ENCODE measurements at places on chromosomes 4 and X. TPM values are rescaled to one million over a fixed set of nuclear protein-coding genes. Genes with fewer than 3 reads are reported as not detected.

DNA sequence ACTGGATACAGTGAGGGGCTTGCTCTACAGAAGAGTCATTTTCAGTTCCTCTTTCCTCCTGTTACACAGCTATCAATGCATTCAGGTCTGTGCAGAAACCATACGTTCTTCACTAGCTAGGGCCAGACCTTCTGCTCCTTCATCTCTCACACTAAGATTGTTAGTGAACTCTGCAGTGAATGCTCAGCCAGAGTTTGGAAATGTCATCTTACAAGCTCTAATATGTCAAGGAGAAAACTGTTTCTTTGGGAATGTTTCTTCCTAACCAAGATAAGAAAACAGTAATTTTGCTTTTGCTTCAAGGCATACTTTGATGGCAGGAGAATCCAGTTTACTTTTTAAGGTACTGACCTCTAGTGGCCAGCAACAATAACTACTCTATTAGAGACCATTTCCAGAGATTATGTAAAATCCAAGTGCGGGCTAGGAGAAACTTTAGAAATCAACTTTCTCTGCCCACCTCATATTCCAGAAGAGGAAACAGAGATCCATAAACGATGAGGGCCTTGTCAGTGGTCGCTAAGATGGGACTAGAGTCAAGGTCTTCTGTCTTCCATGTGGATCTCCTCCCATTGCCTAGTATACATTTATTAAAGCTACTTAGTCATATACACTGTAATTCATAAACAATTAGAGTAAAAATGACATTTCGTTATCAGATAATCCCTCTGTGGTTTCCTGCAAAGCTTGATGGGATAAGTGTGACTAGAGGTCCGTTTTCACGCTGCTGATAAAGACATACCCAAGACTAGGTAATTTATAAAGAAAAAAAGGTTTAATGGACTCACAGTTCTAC, 12.1 kb upstream of the CC2D2A start:
- no peak for DNase-seq

DNA sequence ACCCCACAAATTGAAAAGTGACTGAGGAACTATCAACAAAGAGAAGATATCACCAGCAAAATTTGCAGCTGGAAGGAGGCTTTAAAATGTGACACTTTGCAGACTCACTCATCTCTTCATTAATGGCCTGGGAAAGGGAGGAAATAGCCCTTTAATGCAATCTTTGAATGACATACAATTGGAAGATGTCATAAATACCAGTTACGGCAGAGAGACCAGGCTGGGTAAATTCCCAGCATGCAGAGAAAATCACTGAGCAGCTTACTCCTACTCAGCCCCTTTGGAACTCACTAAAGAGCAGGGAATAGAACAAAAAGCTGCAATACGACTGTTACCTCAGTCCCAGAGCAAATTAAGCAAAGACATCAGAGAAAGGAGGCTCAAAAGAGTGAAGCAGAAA, 238.9 kb downstream of the HS3ST1 start:
- DNase-seq = no peak

DNA sequence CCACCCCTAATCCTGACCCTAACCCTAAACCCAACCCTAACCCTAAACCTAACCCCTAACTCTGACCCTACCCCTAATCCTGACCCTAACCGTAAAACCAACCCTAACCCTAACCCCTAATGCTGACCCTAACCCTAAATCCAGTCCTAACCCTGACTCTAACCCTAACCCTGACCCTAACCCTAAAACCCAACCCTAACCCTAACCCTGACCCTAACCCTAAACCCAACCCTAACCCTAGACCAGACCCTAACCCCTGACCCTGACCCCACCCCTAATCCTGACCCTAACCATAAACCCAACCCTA, 708 bp upstream of the PCGF3 start:
- DNase-seq = no peak

DNA sequence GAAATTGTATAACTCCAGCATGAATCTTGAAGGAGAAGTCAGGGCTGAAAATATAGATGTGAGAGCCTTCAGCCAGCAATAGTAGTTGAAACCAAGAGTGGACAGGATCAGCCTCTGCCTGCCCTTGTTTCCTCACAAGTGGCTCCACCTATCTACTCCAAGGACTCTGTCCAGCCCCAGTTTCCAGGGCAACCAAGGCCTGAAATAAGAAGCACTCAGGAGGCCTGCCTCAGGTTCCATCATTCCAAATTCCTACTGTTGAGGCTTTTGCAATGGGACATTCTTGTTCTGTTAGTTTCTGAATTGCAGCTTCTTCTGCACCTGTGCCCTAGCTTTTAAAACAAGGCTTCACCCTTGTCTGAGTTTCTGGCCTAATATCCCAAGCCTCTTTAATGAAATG, 41.6 kb downstream of the TRPC5OS start:
- DNase-seq = no peak

GRCh38 chr4:183841001-183841400, 64.1 kb upstream of the STOX2 start:
- DNase-seq = no peak

GRCh38 chr4:22077571-22077970, 129.0 kb upstream of the KCNIP4 start:
- DNase-seq = no peak

- DNase-seq = no peak
These were observed 76.5 kb upstream of the BOD1L1 start for GRCh38 chr4:13704035-13704434.

GRCh38 chr4:40520533-40520932, 109.1 kb downstream of the RBM47 start:
- DNase-seq = no peak

DNA sequence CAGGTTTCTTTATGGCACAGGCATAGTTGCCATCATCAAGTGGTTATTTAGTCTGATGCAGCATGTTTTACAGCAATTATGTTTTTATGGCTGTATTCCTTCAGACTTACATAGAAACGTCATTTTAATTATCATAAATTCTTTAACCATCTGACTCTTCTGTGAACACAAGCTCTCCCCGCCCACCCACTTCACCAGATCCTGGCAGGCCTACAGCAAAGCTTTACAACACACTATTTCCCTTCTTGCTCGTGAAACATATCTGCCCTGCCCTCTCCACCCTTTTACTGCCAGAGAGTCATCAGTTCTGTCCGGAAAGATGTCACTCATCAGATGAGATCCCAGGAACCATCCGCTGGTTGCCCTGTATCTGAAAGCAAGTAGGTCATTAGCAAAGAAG, 120.5 kb downstream of the HS6ST2 start:
- no peak for DNase-seq

DNA sequence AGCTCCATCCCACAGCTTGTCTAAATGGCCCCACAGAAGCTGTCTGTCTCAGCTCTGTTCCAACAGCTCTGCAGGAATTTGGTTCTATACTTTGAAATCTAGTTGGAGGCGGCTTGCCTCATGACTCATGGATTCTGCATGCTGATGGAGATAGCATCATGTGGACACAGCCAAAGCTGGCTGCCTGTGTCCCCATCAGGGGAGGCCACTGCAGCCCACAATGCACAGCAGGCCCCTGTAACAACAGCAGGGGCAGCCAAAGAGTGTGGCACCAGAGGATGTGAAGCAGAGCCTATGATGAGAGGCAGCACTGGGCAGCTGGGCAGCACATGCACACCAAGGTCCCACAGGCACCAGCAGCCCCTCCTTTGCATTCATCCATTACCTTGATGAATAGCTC, 67.2 kb downstream of the DCAF12L1 start:
- no peak for DNase-seq

- DNase-seq = no peak
These were observed 70.6 kb downstream of the TAPT1 start for GRCh38 chr4:16155528-16156169.

DNA sequence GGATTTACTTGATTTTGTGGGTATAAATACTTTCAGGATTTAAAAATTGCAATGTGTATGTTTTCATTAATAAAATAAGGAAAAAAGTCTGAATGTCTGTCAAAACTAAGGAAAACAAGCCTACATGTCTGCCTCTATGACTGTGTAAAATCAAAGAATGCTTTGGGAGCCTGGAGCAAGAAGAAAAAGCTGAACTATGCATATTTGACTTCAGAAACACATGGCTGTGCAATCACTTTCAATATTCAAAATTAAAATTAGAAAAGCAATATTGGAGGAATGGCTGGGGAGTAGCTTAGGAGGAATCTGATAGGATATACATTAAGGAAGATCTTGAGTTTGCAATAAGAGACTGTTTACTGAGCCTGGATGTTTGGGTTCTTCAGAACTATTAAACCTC, 147.1 kb downstream of the ADAM29 start:
- DNase-seq = no peak

- peak; percentile 69 for DNase-seq
These were observed 29.8 kb downstream of the ACOX3 start for GRCh38 chr4:8410641-8411271.

GRCh38 chr4:155962767-155963166, 9.1 kb upstream of the CTSO start:
- DNase-seq = no peak

DNA sequence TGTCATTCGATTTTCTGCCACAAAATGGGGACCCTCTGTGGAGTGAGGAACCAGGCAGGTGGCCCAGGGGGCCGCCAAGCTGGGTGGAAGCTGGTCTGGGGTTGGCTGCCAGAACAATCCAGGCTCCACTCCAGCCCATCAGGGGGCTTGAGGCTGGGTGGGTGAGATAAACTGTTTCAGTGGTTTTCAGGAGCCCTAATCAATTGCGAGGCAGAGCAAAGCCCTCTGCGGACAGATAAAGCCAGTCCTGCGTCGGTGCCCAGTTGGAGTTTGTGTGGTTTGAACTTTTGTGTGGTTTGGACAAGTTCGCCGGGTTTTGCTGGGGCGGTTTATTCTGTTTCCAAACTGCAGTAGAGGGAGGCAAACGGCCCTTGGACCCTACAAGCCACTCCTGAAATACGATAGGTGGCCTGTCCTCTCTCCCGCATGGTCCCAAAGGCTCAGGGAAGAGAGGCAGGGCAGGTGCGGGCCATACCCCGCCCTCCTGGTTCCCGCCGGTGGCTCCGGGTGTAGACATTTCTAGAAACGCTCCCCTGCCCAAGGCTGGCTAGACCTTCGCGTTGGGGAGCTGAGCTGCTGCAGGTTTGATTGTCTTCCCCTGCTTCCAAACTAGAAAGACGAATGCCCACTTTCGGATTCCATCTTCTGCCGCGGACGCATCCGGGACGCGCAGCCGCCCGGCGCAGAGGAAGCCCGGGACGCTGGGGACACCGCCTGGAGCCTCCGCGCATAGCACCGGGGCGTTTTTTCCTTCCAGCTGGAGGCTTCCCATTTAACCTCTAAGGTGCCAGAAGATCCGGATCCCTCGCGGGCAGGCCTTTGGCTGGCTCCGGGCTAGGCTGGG, 169.0 kb upstream of the BCOR start:
- DNase-seq = peak; percentile 75

- DNase-seq = no peak
These were observed 123.5 kb upstream of the FAT4 start for GRCh38 chr4:125191232-125191631.

DNA sequence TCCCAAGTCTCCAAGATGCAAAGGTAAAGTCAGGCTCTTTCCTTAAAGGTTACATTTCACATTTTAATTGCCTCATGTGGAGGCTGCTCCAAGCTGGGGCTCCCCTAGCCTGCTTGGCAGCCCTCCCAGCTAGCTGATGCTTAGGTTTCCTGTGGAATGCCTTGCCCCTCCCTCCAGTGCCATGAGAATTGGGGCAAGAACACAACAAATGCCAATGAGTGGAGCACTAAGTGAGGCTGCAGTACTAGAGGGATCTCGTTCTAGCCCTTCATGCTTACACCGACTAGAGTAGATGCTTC, 597.7 kb downstream of the MID1IP1 start:
- DNase-seq = no peak

GRCh38 chr4:8544741-8545438, 35.3 kb upstream of the GPR78 start:
- no peak for DNase-seq

DNA sequence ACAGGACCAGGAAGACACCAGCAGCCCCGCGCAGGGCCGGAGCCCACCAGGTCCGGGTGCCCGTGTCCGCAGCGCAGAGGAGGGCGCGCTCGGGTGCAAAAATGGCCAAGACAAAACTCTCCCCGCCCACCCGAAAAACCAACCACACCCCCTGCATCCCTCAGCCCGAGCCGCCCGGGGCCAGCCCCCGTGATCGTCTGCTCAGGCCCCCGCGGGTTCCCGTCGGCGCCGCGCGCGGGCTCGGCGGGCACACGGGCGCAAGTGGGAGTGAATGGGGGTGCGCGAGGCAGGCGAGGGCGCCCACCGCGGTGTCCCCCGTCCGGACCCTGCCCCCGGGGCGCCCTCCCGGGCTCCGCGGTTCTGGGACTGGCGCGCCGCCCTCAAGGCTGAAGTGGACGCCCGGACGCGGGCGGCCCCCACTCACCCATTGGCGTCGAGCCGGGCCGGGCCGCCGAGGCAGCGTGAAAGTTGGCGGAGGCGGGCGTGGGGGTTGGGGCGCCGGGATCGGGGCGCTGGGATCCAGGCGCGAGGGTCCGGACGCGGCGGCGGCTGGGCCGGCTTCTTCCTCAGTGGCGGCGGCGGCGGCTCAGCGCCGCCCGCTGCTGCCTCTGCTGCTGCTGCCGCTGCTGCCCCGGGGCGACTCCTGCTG, 393 bp downstream of the SH3KBP1 start:
- no peak for DNase-seq

DNA sequence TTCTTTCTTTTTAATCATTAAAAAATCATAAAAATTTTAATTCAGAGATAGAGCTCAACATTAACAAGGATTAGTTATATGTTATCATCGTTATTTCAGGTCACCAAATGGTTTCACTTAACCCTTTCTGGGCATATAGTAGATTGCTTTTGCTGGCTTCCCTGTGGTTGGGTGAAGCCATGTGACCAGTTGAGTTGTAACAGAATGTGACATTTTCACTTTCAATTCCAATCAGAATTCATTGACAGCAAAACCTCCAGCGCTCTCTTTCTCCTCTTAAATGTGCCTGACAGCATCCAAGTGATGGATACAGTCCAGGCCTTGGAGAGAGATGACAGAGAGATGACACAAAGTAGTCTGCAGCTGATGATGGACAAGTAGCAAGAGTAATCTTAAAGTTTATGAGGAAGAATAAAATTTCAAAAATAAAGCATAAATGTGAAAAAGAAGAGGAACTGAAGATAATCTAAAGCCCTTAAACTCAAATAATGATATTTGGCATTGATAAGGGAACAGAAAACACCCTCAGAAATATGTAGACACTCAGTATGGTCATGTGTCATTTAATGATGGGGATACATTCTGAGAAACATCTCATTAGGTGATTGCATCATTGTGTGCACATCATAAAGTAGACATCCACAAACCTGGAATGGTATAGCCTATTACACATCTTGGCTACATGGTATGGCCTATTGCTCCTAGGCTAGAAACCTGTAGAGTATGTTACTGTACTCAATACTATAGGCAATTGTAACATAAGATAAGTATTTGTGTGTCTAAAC, 92.3 kb upstream of the QRFPR start:
- no peak for DNase-seq

GRCh38 chr4:55178226-55179005, 53.0 kb upstream of the KDR start:
- DNase-seq = no peak

The FGFBP2 gene
- 2.6 TPM for total RNA-seq

The GPM6B gene
- 1.8 TPM for total RNA-seq

The PLXNB3 gene
- total RNA-seq = 50.7 TPM

The PRR32 gene
- not detected for total RNA-seq

The GIMD1 gene
- total RNA-seq = not detected

All from uterus (tissue), 4 donors.